ENCODE measurements at places on chromosomes 7 and 10.

- DNase-seq: no peak
Observed at GRCh38 chr7:130207642-130208041, at the start of gene SSMEM1. SSMEM1 (plus strand) TSS chr7:130207860; CDS start chr7:130207911, 51 bp downstream.

DNA sequence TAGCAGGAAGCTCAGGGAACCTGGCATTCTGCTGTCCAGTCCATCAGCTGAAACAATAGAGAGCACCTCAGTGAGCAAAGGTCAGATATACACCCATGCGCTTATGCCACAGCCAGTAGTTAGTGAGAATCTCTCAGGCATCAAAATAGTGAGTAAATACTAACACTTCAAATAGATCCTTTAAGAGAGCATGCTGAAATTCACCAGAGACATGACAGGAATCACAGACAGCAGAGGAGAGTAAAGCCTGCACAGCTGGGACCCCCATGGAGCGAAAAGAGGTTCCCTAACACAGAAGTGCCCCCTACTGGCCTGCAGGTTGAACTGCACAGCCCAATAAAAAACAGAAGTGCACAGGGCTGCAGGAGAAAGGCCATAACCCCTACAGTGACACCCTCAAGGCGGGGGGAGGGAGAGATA, 57.6 kb upstream of the ANTXRL start:
- no peak for DNase-seq

DNA sequence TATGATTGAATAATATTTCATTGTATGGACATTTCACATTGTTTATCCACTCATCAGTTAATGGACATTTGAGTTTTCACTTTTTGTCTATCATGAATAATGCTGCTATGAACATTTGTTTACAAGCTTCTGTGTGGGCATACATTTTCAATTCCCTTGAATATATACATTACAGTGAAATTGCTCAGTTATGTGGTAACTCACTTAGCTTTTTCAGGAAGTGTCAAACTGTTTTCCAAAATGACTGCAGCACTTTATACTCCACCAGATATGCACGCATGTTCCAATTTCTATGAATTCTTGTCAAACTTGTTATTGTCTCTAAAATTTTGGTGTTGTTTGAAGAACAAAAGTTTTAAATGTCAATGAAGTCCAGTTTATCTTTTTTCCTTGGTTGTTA, 401.2 kb downstream of the THSD7A start:
- DNase-seq: no peak

DNA sequence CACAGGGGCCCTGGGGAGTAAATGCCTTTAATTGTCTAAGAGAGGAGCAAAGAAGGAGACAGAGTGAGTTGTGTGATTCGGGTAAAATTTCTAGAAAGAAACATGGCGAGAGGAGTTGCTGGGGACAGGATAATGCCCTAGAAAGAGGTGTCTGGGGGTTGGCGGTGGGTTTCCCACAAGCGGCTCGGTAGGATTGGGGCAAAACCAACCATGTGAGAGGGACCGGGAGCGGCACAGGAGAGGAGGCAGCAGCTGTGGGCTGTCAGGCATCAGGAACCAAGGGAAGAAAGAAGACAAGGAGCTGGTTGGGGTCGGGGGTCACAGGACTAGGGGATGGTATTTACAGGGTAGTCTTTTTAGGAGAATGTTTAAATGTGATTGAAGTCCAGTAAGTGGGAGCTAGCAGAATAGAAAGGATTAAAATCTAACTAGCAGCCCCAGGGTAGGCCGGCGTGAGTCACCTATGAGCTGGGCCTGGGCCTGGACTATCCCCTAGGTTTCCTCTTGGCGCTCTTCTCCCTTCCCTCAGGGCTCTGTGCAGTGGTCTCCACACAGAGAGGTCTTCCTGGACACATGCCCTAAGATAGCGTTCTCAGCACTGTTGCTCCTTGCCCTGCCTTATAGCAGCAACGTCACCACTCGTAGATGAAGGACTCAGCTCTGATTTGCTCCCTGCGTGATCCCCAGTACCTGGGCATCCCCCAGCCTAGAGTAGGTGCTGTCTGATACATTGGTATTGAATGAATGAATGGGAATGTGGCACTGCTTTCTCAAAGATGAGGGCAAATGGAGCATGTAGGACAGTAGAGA, 32.6 kb downstream of the IKZF1 start:
- DNase-seq: no peak

All from activated CD4-positive, CD25-positive, alpha-beta regulatory T cell (primary cell).